NCI-H524 (cell line): ENCODE measurements at places on chromosomes 2 and 18.

- DNase-seq = no peak
Measured at GRCh38 chr2:223768179-223768578, 69.2 kb downstream of the AP1S3 start.

DNA sequence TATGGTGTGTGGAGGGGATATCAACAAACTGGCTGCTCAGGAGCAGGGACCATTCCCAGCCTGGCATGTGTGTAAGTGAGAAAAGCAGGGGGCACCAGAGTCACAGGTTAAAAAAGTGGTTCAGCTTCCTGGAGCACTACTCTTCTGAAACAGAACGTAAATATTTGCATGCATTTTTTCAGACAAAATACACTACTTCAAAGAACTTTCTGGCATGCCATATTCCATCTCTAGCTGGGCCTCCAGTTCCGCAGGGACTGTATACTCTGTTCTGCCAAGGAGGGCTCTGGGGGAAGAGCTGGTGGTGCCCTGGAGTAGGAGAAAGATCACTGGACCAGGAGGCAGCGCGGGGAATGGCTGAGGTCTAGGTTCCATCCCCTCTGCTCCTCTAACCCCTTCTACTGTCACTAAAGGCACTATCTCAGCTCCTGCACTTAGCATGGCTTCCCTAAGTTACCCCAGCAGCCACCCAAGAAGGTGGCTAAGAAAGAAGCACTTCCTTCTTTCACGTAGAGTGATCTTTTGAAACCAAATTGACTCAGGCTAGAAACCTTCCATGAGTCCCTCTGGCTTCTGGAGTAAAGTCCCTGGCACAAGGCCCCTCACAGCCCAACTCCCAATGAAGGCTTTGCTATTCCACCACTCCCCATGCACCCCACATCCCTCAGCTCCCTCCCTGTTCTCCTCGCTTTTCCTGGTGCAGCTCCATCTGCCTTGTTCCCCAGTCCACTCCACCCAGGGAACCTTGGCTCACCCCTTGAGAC is 57.6 kb upstream of the CABLES1 start:
- DNase-seq = no peak

GRCh38 chr2:233486357-233486756 is 80.2 kb downstream of the USP40 start:
- DNase-seq = no peak

DNA sequence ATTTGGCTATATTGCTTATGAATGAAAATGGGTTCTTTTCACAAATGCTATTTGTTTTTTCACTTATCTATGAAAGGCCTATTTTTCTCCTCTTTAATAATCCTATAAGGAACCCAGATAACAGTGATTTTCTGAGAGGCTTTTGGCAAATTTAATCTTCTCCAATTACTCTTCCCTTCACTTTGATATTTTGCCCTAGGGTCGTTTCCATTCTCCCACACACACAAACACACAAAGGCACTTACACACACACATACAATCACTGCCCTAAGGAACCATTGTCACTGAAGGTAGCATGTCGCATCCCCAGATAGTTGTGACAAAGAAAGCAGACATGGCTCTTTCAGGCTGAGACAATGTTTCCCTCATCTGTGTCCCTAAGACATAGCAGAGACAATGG is 170.1 kb upstream of the PGAP1 start:
- no peak for DNase-seq

GRCh38 chr18:24982831-24983230 is 369.1 kb downstream of the ZNF521 start:
- DNase-seq = no peak

DNA sequence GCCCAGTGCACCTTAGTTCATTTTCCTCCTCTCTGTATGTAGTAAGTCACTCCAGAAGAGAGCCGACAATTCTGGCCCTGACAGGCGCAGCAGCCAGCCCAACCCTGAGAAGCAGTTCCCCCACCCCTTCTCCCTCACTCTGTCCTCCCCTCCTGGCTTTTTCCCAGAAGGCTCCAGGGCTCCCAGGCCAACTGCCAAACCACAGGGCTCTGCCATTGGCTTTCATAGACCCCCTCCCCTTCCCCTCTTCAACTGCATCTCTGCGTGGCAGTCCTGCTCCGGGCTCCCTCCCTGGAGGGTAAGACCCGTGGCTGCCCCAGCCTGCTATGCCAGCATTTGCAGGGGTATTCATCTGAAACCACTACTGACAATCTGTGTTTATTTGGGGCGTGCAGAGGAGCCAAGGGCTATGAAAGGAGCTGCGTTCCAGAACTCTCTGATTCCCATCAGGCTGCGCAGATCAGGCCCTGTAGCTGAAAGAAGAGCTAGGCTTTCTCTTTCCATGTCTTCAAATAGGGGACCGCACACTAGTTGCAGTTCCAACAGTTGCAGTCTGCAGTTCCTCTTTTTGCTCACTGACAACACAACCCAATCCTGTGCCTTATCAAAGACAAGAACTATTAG is 388.6 kb upstream of the TNP1 start:
- DNase-seq = no peak

DNA sequence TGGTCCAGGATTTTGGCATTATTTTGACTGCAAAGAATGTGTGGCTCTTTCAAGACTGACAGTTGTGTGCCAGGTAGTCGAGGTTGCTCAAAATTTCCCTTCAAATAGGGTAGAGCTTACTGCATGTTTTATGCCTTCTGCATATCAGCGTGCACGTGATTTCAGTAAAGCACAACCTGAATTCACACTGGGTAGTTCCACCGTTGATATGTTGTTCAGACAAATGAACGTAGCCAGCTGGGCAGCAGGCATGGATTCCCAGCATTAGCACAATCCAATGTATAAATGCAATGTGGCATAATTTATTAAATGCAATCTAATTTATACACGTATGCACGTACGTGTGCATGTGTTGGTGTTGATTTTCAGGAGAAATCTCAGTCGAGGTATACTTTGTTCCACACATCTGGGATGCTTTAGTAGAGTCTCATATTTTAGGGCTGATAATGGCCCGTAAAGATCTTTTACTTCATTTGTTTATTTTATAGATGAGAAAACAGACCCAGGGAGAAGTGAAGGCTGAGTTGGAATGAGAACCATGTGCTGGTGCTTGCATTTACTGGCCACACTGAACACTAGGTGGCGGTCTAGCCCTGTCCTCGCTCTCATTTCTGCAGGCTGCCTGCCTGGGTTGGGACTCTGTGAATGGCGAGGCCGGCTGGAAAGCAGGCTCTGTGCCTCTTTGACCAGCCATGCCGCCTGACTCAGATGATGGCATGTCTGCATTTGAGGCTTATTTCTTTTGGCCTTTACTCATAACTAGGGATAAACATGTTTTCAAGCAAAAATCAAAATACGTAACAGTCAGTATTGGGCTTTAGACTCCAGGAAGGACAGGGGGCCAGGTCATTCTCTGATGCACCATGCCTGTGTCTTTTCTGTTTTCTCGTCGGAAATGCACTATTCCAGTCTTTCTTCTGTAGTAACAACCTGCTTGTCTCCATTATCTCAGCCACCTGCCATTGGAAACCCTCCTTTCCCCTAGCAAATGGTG is 120.4 kb downstream of the RNF144A start:
- peak; percentile 81 for DNase-seq

GRCh38 chr2:241321886-241322285 is 6.2 kb downstream of the SEPTIN2 start:
- DNase-seq = no peak

DNA sequence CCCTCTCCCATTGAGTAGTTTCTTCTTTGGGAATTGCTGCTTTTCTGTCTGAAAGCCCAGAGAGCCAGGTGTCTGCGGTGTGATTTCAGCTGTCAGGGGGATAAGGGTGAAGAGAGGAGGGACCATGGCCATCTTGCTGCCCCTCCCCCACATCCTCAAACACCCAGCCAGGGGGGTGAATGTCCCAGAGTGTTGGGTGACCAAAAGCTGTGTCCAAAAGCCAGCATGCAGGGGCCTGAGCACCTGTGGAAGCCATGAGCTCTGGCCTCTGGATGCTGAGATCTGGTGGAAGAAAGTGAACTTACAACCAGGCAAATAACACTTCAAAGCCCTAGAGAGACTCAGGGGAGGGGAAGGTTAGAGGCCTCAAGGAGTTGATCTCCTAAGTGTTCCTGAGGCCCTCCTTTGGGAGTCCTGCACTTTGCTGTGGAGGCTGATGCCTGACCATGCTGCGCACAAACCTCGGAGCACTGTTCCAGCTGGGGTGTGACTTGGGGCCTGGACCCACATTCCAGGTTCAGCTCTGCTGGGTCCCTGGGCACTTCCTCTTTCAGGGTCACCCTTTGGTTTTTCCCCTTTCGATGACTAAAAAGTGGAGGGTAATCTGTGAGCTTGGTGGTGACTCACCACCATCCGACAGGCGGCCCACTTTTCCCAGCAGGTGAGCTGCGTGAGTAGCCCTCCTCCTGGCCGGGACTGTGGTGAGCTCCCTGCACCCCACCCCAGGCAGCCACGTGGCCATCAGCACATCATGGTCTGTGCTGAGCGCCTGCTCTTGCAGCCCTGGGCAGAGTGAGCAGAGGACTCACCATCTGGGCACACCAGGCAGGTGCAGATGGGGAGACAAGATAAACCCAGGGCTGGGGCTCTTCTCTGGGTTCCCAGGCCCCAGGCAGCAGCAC is 66.8 kb upstream of the FOSL2 start:
- peak; percentile 93 for DNase-seq
